IMR-90 (cell line): ENCODE measurements at places on chromosomes 2 and 18.
A peak's percentile ranks its signal among the peaks of the same experiment; 100 is the strongest.

DNA sequence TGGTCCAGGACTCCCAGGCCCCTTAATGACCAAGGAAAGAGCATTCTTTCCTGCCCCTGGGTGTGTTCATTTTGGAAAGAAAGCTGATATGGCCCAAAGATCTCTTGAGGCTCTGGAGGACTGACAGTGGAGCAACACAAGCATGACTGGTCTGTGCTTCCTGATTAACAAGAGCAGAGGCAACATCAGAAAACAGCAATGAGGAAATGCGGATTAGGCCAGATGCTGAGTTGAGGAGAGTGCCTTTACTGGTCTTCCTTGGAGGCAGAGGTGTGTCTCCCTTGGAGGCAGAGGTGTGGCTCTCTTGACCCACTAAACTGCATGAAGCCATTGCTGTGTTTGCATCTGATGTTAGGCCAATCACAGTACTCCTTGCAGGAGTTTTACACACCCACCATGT, 19.9 kb downstream of the IL36B start:
- H3K27me3 ChIP-seq, result peaks cover 8% of the 10 kb centered on the region
- H3K36me3 ChIP-seq, result no peaks in the 10 kb centered on the region
- DNase-seq, result no peak
- H3K4me1 ChIP-seq, result no peaks in the 10 kb centered on the region
- H3K27ac ChIP-seq, result no peak overlapping the region
- H3K4me3 ChIP-seq, result no peak overlapping the region

DNA sequence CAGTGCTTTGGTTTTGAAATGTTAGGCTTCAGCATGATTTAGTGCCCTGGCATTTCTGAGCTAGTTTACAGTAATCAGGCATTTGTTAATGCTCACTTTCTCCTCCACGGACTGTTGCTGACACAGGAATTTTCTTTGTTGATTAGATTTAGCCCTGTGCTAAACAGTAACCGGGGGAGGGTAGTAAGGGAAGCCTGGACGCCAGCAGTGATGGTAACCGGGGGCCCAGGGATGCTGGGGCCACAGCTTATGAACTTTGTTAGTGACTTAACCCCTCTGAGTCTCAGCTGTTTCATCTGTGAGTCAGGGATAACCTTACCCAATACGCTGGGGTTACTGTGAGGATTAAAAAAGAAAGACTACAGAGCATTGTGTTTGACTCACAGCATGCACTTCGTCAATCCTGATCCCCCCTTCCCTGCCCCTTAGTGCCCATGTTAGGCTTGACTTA, 33.5 kb downstream of the KLHL29 start:
- no peak overlapping the region for H3K4me3 ChIP-seq
- no peaks in the 10 kb centered on the region for H3K27me3 ChIP-seq
- peaks cover 34% of the 10 kb centered on the region for H3K4me1 ChIP-seq
- DNase-seq, result peak; percentile 90
- peak overlapping the region; percentile 89 for H3K27ac ChIP-seq

- no peaks in the 10 kb centered on the region for H3K4me1 ChIP-seq
- no peak overlapping the region for H3K4me3 ChIP-seq
- no peaks in the 10 kb centered on the region for H3K27me3 ChIP-seq
- no peak overlapping the region for H3K27ac ChIP-seq
- DNase-seq, result no peak
Observed at GRCh38 chr2:64526034-64526433, 1.9 kb downstream of the AFTPH start.

DNA sequence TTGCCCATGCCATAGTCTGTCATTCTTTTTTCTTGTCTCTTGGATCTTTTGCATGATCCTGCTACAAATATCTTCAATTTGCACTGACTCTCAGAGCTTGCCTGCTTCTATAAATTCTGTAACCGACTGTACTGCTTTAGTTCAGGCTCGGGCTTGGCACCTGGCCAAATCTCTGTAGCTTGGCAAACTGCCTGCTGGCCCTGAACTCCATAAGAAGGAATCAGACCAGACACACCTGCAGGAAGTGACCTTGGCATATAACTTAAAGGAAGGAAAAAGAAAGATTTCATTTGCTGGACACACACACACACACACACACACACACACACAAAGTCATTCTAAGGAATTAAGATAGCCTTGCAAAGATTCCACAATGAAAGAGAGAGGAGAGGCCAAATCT, 291.2 kb upstream of the DDX18 start:
- DNase-seq, result no peak
- no peak overlapping the region for H3K27ac ChIP-seq
- H3K4me3 ChIP-seq, result no peak overlapping the region
- no peaks in the 10 kb centered on the region for H3K27me3 ChIP-seq
- H3K4me1 ChIP-seq, result no peaks in the 10 kb centered on the region
- no peaks in the 10 kb centered on the region for H3K36me3 ChIP-seq

GRCh38 chr2:63642946-63643345, 54.2 kb downstream of the MDH1 start:
- H3K36me3 ChIP-seq, result no peaks in the 10 kb centered on the region
- DNase-seq, result peak; percentile 23
- H3K4me3 ChIP-seq, result no peak overlapping the region
- no peak overlapping the region for H3K27ac ChIP-seq
- H3K27me3 ChIP-seq, result no peaks in the 10 kb centered on the region

DNA sequence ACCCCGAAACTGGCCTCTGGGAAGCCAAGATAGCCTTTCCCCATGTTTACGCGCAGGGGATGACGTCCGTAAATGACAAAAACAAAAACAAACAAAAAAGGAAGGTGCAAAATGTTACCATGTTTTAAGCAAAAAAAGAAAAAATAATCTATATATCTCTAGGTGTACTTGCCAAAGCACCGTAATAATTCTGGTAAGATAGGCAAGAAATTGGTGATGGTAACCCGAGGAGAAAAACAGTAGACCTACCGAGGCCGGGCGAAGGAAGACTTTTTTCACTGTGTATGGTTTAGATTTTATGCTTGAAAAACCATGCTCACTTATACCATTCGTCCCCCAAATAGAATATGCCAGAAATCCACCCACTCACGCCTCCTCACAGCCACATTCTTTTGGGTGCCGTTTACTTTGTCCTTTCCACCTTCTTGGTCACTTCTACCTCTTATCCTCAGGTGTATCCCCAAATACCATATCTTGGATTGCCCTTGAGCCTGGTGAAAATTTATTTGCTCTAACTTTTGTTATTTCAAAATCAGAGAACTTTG, 8.0 kb downstream of the GATA6 start:
- H3K27me3 ChIP-seq, result no peaks in the 10 kb centered on the region
- H3K27ac ChIP-seq, result no peak overlapping the region
- no peak for DNase-seq
- peaks cover 15% of the 10 kb centered on the region for H3K36me3 ChIP-seq

DNA sequence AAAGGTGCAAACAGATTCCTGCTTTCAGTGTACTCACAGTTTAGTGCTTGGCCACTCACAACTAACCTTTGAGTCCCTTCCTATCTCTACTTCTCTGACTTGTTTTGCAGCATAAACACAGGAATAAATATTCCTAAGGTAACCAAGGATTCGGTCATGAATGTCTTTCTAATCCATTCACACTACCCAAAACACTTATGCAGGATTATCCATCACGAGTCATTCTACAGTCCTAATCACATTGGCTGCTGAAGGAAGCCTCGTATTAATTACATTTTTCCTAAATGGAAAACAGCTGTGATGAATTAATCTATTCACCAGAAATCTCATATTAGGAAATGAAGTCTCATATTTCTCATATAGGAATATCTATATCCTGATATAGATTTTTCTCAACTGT, 16.3 kb downstream of the RDH14 start:
- no peak overlapping the region for H3K4me3 ChIP-seq
- no peaks in the 10 kb centered on the region for H3K4me1 ChIP-seq
- no peak for DNase-seq
- no peaks in the 10 kb centered on the region for H3K27me3 ChIP-seq
- H3K27ac ChIP-seq, result no peak overlapping the region

- no peak overlapping the region for H3K27ac ChIP-seq
- no peaks in the 10 kb centered on the region for H3K4me1 ChIP-seq
- no peaks in the 10 kb centered on the region for H3K36me3 ChIP-seq
- no peak for DNase-seq
Observed at GRCh38 chr2:19484736-19485135, 126.3 kb upstream of the OSR1 start.

DNA sequence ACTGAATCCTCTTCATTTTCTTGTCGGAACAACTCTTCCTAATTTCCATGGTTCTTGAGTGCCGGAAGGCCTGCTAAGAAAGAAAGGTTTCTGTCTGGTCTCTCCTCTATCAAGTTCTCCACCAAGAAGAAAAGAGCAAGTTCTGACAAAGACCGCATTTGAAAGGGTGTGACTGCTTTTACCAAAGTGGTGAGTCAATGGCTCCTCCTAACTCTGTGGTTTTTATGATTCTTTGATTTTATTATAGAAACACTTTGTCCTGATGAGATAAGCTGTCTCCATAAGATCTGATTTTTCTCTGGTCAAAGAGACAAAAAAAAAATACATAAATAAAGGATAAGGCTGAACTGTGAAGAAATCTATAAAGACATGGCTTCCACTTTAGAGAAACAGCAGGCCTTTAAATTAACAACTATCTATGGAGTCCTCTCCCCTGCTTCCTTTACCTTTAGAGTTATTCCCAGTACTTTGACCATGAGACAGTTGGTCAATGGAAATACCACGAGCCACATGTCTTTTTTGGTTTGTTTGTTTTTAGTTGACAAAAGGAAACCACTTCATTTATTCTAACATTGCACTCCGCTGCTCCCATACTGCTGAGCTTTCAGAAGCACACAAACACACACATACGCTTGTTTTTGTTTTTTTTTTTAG, 67.7 kb downstream of the REL start:
- H3K36me3 ChIP-seq, result peaks cover 2% of the 10 kb centered on the region; the same call in 1 of the 2 replicates
- no peaks in the 10 kb centered on the region for H3K4me1 ChIP-seq
- no peaks in the 10 kb centered on the region for H3K27me3 ChIP-seq
- DNase-seq, result peak; percentile 35
- H3K27ac ChIP-seq, result no peak overlapping the region

GRCh38 chr2:95025406-95026319, at the start of gene MAL:
Gene MAL, plus strand, starts transcription at chr2:95025708. Its CDS starts 85 bp downstream, at chr2:95025793.
- H3K36me3 ChIP-seq, result no peaks in the 10 kb centered on the region
- peaks cover 4% of the 10 kb centered on the region; the same call in 1 of the 2 replicates for H3K4me1 ChIP-seq
- H3K27me3 ChIP-seq, result peaks cover 76% of the 10 kb centered on the region
- DNase-seq, result no peak

DNA sequence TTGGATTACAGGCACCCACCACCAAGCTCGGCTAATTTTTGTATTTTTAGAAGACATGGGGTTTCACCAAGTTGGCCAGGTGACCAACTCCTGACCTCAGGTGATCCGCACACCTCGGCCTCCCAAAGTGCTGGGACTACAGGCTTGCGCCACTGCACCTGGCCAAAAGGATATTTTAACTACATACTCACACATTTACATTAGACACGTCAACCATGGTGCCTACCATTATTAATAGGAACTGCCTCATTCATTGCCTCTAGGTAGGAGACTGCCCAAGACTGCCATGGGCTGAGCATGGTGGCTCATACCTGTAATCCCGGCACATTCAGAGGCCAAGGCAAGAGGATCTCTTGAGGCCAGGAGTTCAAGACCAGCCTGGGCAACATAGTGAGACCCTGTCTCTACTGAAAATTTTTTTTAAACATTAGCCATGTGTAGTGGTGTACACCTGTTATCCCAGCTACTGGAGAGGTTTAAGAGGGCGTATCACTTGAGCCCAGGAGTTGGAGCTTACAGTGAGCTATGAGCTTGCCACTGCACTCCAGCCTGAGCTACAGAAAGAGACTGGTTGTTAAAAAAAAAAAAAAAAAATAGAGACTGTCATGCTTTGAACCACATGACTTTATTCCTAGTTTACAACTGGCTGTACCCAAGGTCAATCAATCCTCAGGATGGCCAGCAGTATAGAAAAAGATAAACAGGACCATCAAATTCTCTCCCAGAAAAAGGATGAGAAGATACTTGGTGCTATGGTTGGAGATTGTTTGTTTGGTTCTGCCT, 31.1 kb upstream of the EPC2 start:
- H3K27ac ChIP-seq, result no peak overlapping the region
- peaks cover 6% of the 10 kb centered on the region for H3K27me3 ChIP-seq
- no peak overlapping the region for H3K4me3 ChIP-seq
- DNase-seq, result no peak

DNA sequence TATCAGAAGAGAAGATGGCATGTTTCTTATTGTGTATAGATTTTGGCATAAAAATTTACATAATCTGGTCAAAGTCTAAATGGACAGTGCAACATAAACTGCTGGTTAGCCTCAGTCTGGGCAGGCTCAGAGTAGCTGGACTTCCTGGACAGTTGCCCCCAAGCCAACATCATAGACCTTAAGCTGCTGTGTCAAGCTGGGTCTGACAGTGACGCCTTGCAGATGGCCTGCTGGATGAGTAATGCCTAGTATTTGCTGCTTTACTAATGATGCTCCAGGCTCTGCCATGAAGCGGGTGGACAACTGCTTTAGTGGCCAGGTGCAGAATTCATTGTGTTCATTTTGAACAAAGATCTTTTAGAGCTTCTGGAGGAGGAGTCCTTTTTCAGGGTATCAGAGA, 603.7 kb upstream of the ZEB2 start:
- H3K36me3 ChIP-seq, result no peaks in the 10 kb centered on the region
- DNase-seq, result peak; percentile 33
- H3K4me1 ChIP-seq, result no peaks in the 10 kb centered on the region
- H3K27me3 ChIP-seq, result no peaks in the 10 kb centered on the region
- H3K4me3 ChIP-seq, result no peak overlapping the region

GRCh38 chr2:215900843-215901242, 112.5 kb downstream of the MREG start:
- H3K27ac ChIP-seq, result no peak overlapping the region
- H3K36me3 ChIP-seq, result no peaks in the 10 kb centered on the region
- no peak for DNase-seq

DNA sequence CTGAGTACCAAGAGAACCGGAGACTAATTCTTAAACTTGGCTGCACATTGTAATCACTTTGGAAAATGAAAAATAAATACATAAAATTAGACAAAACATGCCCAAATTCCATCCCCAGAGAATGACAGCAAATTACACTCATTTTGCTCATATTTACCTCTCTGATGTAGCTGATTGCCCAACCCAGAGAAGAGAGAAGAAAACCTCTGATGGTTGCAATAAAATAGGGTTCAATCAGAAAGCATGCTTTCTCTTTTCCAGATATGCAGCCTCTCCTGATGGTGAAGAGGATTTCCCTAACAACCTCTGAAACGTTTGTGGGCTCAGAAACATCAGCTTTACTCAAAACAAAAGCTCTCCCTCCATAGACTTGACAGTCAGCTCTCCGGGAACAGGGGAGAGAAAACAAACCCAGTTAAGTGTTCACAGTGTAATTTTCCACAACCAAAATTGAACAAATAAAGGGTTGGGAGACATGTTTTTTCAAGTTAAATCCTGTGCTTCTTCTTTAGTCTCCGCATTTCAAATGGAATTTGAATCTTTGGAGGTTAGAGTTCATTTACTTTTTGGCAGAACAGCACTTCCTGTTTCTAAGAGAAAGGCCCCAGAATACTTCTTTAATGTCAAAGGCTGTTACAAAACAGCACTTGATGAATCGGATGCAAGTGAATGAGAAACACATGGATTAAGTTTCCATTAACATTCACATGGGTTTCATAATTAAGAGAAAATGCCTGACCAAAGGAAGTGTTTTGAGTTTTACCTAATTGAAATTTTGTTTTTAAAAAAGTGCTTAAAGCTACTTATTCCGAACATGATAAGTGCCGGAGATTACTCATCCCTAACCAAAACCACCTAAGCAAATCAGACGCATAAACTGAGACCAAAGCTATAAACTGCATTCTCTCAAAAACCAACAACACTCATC, 570.1 kb upstream of the SYT4 start:
- H3K27me3 ChIP-seq, result no peaks in the 10 kb centered on the region
- peaks cover 2% of the 10 kb centered on the region; the same call in 1 of the 2 replicates for H3K4me1 ChIP-seq
- DNase-seq, result peak; percentile 22
- no peak overlapping the region for H3K4me3 ChIP-seq
